NCI-H526 treated with DMSO at 0.1 percent for 48 hours (cell line): ENCODE measurements at places on chromosomes 4 and X.
A peak's percentile ranks its signal among the peaks of the same experiment; 100 is the strongest.

DNA sequence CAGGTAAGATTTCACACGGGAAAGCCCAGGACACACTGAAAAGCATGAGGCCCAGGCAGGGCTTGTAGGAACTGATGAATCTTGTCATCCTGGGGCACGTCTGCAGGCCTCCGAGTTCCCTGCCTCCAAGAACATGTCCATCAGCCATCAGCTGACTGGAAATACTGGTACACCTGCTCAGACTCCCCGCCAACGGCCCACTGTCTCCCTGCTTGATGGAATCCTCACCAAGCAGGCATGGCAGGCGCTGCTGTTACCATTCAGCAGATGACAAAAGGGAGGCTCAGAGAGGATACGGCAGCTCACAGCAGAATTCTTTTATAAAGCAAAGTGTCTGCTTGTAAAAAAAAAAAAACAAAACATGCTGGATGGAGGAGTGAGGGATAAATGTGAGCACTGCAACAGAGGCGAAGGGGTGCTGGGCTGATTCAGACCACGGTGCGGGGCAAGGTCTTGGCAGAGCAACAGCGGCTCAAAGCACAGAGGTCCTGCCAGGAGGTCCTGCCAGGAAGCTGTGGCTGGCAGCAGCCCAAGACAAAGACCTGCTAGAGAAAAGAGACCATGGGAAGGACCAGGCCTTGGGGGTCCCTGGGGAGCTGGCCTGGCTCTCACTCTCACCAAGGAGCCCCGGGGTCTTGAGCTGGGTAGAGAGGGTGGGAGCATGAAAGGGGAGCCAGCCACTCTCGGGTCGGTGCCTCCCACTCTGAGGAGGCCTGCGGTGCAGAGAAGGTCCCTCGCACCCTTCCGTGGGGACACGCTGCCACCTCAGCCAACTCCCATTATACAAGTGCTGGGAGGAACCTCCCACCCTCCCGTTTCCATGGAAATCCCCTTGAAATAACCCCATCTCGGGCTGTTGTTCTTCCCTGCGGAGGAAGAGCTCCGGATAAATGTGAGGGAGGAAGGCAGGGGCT, 25.6 kb downstream of the PPP2R2C start:
- DNase-seq, result no peak

DNA sequence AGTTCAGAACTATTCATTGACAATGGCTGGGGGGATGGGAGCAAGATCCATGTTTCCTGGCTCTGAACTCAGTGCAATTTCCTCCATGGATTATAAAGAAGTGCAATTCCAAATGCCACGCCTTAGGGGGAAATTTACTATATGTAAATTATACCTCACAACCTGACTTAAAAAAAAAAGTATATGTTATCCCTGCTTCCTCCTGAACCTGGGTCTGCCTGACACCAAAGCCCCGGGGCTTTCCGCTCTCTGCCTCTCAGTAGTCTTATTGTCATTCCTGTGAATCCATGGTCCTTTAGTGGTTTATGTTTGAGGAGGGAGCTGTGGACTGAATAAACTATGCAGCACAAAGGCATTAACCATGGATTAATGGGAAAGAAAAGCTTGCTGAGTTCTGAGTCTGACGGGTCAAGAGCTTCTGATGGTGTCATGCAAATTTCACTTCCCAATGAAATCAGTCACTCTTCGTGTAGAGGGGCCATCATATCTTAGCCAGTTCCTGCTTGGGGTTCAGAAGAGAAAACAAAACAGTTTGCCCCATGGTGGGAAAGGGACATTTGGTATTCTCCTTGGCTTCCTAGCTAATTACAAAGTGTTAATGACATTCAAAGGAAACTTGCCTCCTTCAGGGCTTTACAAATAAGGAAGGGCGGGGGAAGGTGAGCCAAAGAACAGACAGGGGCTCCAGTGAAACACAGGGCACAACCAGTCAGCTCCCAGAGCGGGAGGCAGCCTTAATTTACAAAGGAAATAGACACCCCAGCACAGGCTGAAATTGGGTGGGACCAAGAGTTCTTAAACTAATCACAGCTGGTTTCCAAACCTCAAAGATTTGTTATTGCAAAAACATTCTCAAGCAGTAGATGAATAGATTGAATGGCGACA, 14.3 kb downstream of the FAM9C start:
- peak; percentile 14 for DNase-seq

GRCh38 chr4:125958519-125958918, 643.8 kb downstream of the FAT4 start:
- no peak for DNase-seq

- no peak for DNase-seq
These were observed 18.0 kb downstream of the NBDY start for GRCh38 chrX:56746996-56747395.

DNA sequence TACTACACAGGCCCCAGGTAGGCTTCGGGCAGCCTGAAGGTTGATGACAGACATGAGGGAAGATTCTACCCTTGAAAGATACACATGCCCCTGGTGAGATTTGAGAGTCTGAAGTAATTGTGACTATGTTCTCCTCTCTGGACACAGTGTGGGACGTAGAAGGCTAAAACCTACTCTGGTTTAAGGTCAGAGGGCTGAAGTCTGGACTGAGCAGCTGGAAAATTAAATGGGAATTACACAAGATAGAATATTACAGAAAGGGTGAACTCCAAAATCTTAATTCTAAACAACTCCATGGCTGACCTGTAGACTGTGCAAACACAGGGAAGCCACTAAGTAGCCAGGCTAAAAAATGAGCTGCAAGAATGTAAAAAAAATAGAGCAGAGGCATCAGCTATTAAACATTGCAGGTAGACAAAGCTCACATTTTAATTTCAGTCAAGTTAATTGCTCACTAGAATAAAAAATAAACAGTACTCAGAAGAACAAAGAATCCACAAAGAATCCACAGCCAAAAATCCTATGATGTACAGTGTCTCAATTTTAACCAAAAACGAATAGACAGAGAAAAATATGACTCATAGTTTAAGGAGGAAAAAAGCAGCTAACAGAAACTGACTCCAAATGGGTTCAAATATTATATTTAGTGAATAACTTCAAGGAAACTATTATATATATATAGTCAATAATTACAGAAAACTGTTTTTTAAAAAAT, 170.4 kb downstream of the PCDH18 start:
- no peak for DNase-seq

GRCh38 chr4:142574306-142574705, 271.8 kb downstream of the INPP4B start:
- no peak for DNase-seq

DNA sequence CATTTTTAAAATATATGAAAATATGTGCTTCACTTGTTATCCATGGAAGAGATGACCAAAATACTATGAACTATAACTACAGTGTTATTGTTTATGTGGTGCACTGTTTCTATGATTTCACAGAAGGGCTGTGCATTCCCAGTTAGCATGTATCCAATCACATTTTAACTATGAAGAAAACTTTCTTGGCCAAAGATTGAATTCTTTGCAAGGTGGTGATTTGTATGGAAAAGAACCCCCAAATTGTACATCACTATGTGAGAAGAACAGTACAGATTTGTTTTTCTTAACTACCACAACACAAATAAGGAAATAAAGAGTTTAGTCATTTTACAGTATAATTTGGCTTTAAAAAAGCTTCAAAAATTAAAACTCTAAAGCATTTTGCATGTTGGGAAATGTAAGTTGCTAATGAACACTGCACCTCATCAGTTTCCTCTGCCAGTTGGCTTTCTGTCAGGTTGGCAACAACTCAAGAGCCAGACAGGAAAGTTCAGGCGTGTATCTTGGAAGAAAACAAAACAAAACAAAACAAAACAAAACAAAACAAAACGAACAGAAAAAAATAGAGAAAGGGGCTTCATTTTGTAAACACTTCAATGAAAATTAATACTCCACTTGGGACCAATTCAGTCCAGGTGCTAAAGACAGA, 237.0 kb downstream of the SCFD2 start:
- no peak for DNase-seq

- no peak for DNase-seq
These were observed 1.5 kb downstream of the MAB21L2 start for GRCh38 chr4:150583287-150584110.

- no peak for DNase-seq
These were observed 373.6 kb upstream of the MAGEB2 start for GRCh38 chrX:29841750-29842149.

DNA sequence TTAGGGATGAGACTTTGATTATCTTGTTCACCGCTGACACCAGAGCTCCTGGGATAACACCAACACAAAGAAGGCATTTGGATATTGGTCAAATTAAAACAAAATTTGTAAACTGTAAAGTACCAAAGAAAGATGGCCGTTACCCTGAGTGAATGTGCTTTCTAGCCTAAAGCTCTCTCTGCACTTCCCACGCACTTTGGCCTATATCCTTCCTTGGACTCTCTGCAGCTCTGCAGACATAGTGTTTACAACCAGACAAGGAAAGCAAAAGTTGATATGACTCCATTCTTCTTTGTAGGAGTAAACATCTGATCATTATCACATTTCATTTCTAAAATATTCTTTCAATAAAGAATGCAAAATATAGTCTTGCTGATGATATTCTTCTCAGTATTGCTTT, 44.8 kb upstream of the PITX2 start:
- no peak for DNase-seq

GRCh38 chrX:13699183-13699826, 10.4 kb downstream of the RAB9A start:
- DNase-seq, result no peak

- no peak for DNase-seq
These were observed 33.4 kb downstream of the RUFY3 start for GRCh38 chr4:70754990-70755688.

- peak; percentile 25 for DNase-seq
These were observed 665 bp downstream of the PSMD10 start for GRCh38 chrX:108090491-108091263.

- DNase-seq, result no peak
These were observed 33.0 kb downstream of the FHIP1A start for GRCh38 chr4:151442002-151442401.

DNA sequence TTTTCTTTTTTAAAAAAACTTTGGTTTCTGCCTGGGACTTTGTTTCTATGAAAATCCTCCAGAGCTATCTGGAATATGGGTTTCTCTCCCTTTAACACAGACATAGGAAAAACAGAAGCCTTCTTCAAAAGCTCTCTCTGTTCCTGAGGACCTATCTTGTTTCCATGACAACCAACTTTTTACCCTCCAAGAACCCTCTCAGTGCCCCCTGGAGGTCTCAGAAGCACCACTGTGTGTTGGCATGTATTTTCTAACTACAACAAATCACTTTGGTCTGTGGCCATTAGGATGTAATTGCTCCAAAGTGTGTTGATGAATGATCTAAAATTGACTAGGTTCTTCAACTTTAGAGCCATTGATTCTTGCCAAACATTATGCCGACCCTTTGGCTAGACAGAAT, 1331.6 kb downstream of the ADGRL3 start:
- no peak for DNase-seq

DNA sequence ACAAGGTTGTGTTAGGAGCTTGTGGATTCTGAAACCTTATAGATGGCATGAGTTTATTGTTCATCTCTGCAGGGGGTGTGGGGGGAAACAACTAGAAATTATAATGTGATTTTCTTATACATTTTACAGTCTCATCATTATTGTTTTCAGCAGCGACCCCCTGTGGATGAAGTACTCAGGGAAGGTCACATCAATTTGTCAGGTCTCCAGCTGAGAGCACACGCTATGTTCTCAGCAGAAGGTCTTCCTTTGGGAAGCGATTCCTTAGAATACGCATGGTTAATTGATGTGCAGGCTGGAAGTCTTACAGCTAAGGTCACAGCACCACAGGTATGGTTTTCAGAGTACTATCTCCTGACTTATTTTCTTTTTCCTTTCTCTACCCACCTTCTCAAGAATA, 72.2 kb downstream of the BLTP1 start:
- DNase-seq, result no peak

DNA sequence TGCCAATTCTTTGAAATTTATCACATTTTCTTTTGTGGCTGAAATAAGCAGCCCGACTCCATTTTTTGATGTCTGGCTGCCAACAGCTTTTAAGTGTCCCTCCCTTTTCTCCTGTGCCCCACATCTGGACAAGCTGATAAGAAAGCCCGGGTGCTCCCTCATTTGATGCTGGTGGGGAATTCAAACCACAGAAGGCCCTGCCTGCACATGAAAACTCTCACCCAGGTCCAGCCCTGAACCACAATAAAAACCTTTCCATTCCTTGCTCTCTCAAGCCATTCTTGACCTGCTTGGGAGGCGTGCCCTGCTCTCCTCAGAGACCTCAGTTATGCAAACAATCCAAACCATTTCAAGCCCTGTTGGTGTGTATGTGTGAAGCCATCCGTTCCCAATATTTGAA, 93.9 kb downstream of the FAM53A start:
- DNase-seq, result no peak

- DNase-seq, result no peak
These were observed 16.1 kb downstream of the MSMO1 start for GRCh38 chr4:165343353-165344191.

GRCh38 chr4:10045481-10045880, 24.2 kb upstream of the SLC2A9 start:
- DNase-seq, result no peak

DNA sequence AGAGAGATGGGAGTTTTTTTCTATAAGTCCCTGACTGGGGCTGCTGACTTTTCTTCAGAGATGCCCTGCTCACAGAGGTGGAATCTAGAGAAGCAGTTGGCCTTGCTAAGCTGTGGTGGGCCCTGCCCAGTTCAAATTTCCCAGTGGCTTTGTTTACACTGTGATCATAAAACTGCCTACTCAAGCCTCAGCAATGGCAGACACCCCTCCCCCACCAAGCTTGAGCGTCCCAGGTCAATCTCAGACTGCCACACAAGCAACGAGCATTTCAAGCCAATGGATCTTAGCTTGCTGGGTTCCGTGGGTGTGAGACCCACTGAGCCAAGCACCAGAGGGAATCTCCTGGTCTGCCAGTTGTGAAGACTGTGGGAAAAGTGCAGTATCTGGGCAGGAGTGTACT, 199.8 kb upstream of the WDFY3 start:
- DNase-seq, result no peak
